Hematopoietic multipotent progenitor cell treated with erythropoietin and hydrocortisone succinate and interleukin-3 and kit ligand, for 6 days (in vitro differentiated cells): ENCODE measurements at places on chromosomes 7 and 10.

GRCh38 chr7:139118234-139118804, 8.8 kb upstream of the ZC3HAV1 start:
- peak; percentile 60 for DNase-seq

DNA sequence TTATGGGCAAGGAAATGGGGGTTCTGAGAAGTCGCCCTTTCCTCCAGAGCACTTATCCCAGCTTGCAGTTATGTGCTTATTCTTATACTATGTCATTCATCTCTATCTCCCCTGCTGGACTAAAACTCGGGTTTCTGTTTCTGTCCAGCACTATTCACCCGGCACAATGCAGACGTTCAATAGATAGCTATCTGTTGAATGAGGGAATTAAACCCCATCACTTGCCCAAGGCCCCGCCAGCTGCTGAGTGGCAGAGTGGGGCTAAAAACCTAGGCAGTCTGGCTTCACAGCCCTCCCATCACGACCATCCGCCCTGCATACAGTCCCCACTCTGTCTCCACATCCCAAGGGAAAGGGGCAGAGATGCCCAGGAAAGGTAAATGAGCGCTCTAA, 5.4 kb downstream of the SLIT1 start:
- DNase-seq = no peak

GRCh38 chr7:131654668-131655326, 98.4 kb upstream of the PODXL start:
- peak; percentile 86 for DNase-seq

DNA sequence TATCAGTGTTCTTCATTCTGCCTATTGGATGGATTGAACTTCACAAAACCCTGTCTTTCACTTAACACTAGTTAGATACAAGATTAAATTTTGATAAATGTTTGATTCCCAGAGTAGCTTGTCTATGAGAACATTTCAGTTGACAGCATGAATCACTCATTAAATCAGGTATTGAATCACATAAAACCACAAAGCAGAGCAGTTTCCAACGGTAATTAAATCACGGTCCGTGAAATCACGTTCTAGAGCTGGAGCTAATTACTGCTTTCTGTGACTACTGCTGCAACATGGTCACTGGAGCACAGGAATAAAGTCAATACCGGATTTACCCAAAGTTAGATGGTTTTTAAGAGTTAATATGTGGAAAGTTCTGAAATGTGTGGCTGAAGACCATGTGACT, 257.8 kb upstream of the PCDH15 start:
- no peak for DNase-seq

DNA sequence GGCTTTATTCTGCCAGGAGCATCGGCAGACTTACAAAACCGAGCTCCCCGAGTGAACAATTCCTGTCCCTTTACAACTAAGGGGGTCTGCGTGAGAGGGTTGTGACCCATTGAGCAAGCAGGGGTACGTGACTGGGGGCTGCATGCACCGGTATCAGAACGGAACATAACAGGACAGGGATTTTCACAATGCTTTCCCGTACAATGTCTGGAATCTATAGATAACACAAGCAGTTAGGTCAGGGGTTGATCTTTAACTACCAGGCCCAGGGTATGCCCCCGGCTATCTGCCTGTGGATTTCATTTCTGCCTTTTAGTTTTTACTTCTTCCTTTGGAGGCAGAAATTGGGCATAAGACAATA, 38.1 kb upstream of the GSDME start:
- no peak for DNase-seq

GRCh38 chr10:76281659-76282058, 850.2 kb downstream of the LRMDA start:
- DNase-seq = no peak

DNA sequence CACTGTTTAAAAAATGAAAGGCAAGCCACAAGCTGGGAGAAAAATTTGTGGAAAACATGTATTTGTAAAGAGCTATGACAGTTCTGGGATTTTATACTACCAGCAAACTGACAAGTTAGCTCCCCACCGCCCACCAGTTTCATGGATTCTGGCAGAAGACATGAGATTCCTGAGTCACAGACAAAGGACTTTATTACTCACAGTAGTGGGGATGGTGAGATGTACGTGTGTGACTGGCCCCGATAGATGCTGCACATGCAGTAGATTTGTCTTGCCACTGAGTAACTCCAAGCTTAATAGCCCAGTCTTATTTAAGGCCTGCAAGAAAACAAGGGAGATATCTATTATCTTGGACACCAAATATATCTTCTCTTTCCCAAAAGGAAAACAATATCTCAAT, 281.7 kb downstream of the AHR start:
- no peak for DNase-seq

DNA sequence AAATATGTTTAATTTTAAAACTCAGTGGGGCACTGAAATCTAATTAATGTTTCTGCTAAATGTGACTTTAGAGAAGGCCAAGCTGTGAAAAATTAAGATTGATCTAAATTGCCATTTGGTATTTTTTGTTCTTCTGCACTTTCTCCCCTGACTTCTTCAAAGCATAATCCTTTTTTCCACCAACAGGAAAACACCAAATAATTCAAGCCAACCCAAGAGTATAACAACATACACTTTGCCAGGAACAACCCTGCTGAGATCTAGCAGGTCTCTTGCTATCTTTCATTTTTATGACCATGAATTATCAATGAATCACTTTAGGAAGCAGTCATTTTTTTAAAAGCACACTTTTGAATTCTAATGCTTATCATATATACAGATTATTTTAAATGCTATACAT, 100.1 kb downstream of the USP6NL start:
- DNase-seq = no peak

GRCh38 chr10:44863344-44864047, 47.6 kb upstream of the TMEM72 start:
- DNase-seq = no peak

- DNase-seq = no peak
These were observed 288.8 kb upstream of the NFE2L3 start for GRCh38 chr7:25863005-25863728.

- no peak for DNase-seq
These were observed 14.7 kb downstream of the SHH start for GRCh38 chr7:155797262-155798250.

- DNase-seq = no peak
These were observed 25.6 kb downstream of the PLAC9 start for GRCh38 chr10:80158126-80158525.

- no peak for DNase-seq
These were observed 1.1 kb downstream of the FAM133B start for GRCh38 chr7:92589056-92589455.

DNA sequence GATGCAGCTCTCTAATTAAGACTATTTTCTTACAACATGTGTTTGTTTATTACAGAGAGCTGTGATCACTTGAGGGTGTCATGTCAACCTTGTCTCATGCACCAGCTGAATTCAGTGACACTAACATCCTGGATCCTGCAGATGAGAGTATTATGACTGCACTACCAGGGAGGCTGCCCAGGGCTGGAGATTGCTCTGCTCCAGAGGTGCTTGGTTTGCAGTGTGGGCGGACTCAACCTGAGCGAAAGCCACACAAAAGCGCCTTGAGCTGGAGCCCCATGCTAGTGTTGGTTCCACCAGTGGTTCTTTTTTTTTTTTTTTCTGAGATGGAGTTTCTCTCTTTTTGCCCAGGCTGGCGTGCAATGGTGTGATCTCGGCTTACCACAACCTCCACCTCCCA, 33.8 kb upstream of the ATXN7L1 start:
- DNase-seq = no peak
